ENCODE measurements at places on chromosomes 6 and 20.

DNA sequence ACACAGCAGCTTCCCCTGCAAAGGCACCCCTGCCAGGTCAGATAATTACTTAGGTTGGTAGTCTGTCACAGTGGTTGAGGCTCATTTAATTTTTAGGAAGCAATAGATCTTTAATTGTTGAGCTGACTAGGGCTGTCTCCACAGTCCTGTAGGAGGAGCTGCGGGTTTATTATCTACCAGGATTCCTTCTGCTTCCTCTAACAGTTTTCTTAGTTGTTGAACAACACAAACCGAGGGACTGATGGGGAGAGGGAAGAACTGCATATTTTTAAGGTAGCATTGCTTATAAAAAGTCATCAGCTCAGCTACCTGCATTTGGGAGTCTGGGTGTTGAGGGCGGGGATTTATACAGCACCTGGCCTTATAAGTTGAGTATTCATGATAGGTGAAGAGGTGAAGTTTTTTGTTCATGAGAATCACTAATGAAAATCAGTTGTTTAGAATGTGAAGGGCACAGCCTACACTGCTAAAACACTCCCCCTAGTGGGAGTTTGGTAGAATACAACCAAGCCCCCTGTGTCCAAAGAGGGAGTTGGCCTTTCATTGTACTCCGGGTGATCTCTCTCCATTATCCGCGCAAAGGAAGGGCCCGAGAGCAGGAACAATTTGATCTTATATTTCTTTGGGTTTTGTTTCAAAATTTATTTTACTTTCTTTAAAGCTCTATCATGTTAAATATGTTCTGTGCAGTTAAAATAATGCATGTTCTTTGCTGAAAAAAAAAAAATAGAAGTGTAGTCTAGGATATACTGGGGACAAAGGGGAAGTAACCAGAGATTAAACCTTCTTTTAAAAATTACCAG is 69.6 kb downstream of the SSR1 start:
- DNase-seq: peak; percentile 61

DNA sequence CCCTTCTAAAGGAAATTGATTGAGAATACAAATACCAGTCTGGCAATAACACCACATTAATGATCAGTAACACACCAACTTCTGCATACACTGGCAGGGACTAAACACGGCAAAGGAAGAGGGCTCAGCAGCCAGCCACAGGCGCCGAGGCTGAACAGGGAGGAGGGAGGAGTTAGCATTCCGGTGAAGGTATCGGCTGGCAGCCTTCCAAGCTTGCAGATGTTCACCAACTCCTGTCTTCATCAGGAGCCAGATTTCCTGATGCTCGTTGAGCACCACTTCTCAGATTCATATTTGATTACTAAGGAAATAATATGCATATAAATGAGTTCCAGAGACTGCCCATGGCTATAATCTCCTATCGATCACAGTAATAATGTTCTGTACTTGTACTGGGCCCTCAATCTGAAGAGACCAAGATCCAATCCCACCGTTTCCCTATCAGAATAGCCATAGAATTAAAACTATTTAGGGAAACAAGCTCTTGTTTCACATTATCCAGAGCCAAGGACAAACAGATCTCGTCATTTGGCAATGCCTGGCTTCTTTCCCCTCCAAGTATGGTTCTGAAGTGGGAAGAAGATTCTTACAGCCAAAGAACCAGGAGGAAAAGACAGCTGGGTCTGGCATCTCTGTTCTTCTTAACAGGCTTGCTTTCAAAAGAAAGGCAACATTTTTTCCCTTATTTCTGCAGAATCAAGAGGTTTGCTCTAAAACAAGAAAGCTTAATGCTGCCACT is 42.2 kb downstream of the GFOD1 start:
- peak; percentile 93 for DNase-seq

- DNase-seq: no peak
These were observed 57.9 kb downstream of the OTOR start for GRCh38 chr20:16806061-16806460.

- DNase-seq: peak; percentile 49
These were observed 114.6 kb upstream of the TCF21 start for GRCh38 chr6:133774356-133774755.

GRCh38 chr6:113828984-113829695 is 28.0 kb upstream of the MARCKS start:
- DNase-seq: no peak

DNA sequence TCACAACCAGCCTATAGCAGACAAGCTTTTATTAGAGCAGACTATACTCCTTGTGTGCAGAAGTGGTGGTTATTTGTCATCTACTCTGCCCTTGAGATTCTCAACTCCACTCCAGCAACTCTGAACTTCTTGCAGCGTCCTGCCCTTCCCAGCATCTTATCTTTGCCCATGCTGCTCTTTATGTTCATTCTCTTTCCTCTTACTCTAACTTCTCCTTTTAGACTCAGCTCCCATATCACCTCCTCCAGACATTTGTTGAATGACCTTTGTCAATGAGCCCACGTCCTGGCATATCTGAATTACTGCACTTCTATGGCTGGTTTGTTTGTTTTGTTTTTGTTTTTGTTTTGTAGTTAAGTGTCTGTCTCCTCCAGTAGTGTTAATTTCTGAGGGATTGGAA is 81.2 kb downstream of the KCNQ5 start:
- no peak for DNase-seq

- no peak for DNase-seq
These were observed 20.3 kb downstream of the PRDM1 start for GRCh38 chr6:106106276-106107042.

DNA sequence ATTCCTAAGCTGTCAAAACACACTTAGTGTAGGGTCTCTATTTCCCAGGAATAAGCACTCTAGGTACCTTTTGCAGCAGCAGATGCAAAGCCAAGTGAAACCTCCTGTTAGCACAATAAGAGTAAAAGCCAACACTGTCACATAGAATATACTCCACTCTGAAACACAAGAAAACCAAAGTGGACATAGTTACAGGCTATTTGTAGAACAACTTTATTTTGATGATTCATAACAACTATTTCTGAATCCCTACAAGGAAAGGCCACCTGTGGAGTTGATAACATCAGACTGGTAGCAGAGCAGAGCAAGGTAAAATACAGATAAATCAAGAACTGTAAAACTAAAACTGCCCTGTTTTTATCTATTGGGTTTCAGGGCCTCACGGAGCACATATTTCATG is 59.7 kb downstream of the ALDH5A1 start:
- DNase-seq: no peak

DNA sequence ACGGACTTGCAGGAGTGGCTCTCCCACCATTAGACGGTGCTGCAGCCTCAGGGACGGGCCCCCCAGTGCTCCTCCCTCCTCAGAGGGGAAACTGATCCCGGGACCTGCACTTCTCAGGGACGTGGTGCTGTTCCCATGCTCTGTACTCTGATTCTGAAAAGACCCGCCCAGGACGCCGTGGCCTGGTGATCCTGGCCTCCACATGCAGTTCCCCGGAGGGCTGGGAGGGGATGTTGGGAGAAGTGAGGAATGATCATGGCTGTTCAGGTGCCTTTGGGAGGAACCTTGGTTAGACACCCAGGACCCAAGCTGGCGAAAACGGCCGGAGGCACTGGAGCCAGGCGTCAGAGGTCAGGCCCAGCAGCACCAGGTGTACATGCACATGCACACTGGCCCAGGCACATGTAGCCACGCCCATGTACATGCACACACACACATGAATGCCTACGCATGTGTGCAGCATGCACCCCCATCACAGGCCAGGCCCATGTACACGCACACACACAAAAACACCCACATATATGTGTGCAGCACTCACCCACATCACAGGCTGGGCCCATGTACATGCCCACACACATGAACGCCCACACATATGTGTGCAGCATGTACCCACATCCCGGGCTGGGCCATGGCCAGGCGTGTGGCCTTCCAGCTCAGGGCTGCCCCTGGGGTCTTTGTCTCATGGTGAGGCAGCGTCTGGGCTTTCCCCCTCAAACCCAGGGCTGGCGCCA is 52.6 kb upstream of the DACT2 start:
- DNase-seq: no peak

DNA sequence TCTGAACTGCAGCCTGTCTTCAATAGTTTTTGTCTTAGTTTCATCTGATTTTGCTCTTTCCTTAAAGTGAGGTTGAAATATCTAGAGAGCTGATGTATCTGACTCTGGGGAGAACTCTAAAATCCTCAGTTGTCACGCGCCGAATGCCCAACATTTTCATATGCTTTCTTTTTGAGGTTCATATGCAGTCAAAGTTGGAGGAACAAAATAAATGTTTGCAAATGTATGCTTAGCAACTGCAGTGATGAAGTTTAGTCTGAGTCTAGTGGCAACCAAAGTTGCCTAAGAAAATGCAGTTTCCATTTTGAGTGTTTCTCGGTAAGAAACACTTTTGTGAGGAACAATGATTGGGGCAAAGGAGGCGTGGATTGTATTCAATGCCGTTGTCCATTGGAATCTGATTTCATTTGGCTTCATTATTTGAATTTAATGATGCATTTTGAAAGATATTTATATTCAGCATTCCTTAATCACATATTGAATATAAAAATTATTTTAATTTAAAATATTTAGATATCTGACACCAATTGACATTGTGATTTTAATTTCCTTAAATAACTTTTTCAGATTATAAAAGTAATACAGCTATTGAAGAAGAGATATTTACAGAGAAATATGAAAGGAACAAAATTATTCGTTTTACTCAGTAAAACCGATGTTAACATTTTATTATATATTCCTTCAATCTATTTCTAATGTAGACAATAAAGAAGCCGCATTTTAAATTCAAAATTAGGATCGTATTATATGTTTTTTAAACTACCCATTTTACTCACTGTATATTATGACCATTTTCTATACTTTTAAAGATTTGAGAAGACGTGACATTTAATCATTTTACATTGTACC is 122.0 kb downstream of the PLEKHG1 start:
- DNase-seq: no peak

GRCh38 chr6:86722131-86722530 is 215.2 kb upstream of the HTR1E start:
- no peak for DNase-seq

DNA sequence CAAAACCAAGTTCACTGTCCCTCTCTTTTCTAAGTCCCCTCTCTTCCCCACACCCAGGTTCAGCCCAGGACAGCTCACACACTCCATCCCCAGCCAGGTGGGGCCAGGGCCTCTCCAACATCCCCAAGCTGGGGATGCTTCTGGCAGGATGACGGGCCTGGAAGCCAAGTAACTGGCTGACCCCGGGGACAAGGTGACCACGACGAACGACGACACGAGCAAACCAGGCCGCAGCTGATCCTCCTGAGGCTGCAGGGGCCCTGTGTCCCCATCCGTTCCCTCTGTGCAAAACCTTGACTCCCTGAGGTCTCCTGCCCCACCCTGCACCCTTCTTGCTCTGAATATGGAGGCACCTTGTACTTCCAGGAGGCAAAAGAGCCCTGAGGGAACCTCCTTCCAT is 11.6 kb upstream of the PLG start:
- no peak for DNase-seq

DNA sequence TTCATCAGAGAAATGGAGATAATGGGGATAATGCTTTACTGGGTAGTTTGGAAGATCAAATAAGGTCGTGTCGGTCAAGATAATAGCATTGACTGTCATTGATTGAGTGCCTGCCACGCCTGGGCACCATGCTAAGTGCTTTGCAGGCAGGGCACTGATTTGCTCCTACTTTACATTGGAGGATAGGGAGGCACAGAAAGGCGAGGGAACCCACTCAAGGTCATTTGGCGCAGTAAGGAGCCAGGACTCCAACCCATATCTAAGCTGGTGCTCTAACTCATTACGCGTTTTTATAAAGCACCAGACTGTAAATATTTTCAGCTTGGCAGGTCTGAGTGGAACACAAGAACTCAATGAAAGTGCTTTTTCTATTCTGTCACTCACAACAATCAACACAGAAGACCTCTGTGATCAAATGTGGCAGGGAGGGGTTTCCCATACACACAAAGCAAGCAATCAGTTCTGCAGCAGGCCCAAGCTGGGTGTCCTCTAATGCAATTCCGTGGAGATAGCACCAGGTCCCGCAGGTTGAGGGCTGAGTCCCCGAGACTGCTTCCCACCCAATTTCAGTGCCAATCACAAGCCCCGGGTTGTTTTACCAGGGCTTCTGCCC is 373.6 kb downstream of the CDH26 start:
- no peak for DNase-seq

DNA sequence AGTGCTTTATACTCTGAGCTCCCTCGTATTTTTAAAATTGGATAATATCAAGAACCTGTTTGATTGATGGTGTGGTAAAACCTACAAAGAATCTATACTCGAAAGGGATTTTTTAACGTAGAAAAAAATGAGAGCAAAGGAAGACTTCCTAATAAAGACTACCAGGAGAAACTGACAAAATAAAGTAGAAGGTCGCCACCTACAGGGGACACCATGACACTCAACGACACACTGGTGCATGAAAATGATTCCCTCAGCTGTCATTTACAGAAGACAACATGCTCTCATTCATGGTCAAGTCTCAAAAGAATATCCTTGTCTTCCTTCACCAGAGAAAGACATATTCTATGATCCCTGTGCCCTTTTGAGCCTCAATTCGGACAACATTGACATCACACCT is 10.1 kb upstream of the NHSL1 start:
- DNase-seq: peak; percentile 7

DNA sequence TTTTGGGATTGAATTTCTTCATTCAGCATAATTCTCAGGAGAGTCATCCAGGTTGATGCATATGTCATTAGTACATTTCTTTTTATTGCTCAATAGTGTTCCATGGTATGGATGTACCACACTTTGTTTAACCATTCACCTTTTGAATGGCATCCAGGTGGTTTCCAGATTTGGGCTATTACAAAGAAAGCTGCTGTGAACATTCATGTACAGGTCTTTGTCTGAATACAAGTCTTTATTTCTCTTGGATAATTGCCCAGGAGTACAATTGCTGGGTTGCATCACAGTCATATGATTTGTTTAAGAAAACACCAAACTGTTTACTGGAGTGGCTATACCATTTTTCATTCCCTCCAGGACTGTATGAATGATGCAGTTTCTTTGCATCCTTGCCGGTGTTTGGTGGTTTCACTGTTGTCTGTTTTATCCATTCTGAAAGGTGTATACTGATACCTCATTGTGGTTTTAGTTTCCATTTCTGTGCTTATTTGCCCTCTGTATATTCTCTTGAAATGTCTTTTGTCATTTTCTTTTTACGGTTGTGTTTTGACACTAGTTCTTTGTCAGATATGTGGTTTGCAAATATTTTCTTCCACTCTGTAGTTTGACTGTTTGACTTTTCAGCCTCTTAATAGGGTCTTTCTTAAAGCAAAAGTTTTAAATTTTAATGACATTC is 8.8 kb downstream of the CDKAL1 start:
- peak; percentile 74 for DNase-seq

All from Jurkat, Clone E6-1 (cell line).